ENCODE measurements at places on chromosomes 6 and 20. TPM values are rescaled to one million over a fixed set of nuclear protein-coding genes. Genes with fewer than 3 reads are reported as not detected.

The KIAA1755 gene
- total RNA-seq = 0.51 TPM

The OPRL1 gene
- 1.9 TPM for total RNA-seq

The LGSN gene
- total RNA-seq = not detected

The GABBR1 gene
- 52.1 TPM for total RNA-seq

The FOXS1 gene
- total RNA-seq = not detected

The C20orf204 gene
- total RNA-seq = 5.8 TPM

The CASP8AP2 gene
- total RNA-seq = 22.0 TPM

The SLC22A7 gene
- not detected for total RNA-seq

The LY6G6D gene
- total RNA-seq = not detected

The KCNK15 gene
- total RNA-seq = not detected

The C6orf15 gene
- not detected for total RNA-seq

The FAM83C gene
- total RNA-seq = not detected

The XKR7 gene
- total RNA-seq = 0.04 TPM

Measured in endothelial cell of umbilical vein (primary cell).